ENCODE measurements at places on chromosomes 1 and 21. TPM values are rescaled to one million over a fixed set of nuclear protein-coding genes. Genes with fewer than 3 reads are reported as not detected.

Gene LCE1A
- not detected for total RNA-seq

Gene LZIC
- total RNA-seq: 41.0 TPM

Gene MACO1
- 19.1 TPM for total RNA-seq

Gene LENEP
- total RNA-seq: not detected

Gene NECAP2
- 74.4 TPM for total RNA-seq

Gene NDUFV3
- 50.6 TPM for total RNA-seq

Gene OR2L13
- total RNA-seq: not detected

Gene ALX3
- not detected for total RNA-seq

Gene REN
- total RNA-seq: not detected

Gene CDCA8
- total RNA-seq: 0.30 TPM

Gene GJA5
- total RNA-seq: 0.59 TPM

Gene DTL
- total RNA-seq: 1.8 TPM
